Natural killer cell (primary cell): ENCODE measurements at places on chromosomes 5 and 9. TPM values are rescaled to one million over a fixed set of nuclear protein-coding genes. Genes with fewer than 3 reads are reported as not detected.

The IRX2 gene
- total RNA-seq = not detected

The TMEM8B gene
- 5.2 TPM for total RNA-seq

The PIP5KL1 gene
- total RNA-seq = 1.4 TPM

The RBM18 gene
- total RNA-seq = 29.7 TPM

The IFNK gene
- total RNA-seq = not detected

The DNM1 gene
- total RNA-seq = 1.4 TPM

The BTNL9 gene
- 0.54 TPM for total RNA-seq

The ANKRD34B gene
- not detected for total RNA-seq

The CXCL14 gene
- total RNA-seq = not detected

The ADGRD2 gene
- not detected for total RNA-seq

The AGXT2 gene
- not detected for total RNA-seq

The IPO11 gene
- 30.7 TPM for total RNA-seq

The TCOF1 gene
- 51.7 TPM for total RNA-seq

The PAEP gene
- total RNA-seq = not detected

The LCNL1 gene
- 4.9 TPM for total RNA-seq
